Left cardiac atrium (tissue), 4 donors: ENCODE measurements at places on chromosomes 7 and 10. TPM values are rescaled to one million over a fixed set of nuclear protein-coding genes. Genes with fewer than 3 reads are reported as not detected.
A peak's percentile ranks its signal among the peaks of the same experiment; 100 is the strongest.

Gene OPALIN
- not detected for total RNA-seq

Gene SHH
- not detected for total RNA-seq

DNA sequence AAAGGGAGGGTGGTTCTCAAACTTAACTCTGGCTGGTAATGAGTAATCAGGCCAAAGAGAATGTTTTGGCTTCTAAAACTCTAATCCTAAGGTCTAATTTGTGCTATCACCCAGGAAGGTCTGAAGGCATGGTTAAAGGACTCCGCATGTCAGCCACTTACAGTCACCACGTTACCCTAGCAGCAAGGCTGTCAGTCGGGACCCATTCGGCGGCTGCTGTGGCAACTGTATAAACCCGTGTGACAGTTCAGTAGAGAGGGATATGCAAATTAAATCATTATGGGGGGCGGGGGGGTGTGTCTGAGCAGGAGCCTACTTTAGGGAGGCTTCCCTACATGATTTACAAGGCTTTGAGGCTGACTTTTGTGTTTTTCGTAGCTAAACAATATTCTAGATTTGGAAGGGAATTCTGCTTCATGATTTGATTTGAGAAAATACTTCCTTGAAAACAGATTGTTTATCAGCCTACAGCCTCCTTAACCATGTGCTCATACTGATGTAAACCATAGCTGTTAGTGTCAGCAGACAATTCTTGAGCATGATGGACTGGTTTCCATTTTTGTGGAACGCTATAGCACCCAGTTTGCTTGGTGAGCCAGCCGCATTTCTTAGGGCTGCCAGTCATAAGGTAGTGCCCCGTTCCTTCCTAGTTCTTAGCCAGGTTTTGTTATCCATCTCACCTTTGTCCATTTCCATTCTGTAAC, 284.4 kb downstream of the USP6NL start:
- no peak for DNase-seq

DNA sequence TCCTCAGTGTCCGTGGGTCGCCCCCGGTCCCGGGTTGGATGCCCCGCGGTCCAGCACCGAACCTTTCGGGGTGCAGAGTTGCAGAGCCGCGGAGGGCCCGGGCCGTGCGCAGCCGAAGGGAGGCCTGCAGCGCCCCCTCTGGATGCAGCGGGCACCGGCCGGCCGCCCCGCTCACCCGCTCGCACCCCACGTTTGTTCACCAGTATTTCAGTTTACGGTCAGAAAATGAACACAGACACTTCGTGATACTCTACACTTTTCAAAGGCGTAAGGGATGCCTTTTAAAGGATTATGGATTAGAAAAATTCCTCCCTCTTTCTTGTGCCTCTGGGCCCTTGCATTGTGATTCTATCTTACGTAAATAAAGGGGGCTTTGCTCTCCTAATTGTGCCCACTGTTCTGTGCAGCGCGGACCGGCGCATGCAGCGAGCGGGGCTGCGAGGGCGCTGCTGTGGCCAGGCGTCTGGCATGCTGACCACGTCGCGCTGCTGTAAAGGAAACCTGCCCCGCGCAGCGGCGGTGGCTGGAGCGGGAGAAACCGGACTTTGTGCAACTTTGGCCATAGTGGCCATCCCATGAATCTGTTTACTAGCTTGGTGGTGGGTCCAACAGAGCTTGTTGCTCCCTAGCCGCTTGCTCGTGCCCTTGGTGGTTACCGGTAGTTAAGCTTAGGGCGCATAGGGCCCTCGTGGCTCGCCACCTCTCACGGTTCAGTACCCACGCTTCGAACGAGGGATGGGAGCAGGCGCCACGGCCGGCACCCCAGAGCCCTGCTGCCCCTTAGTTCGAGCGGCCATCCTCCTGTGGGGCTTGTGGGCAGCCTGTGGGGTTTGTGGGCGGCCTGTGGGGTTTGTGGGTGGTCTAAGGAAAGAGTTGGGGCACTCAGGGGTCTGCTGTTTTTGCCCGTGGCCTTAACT, 739 bp upstream of the MEST start:
- peak; percentile 50 for DNase-seq

GRCh38 chr7:31202801-31203200, 137.7 kb downstream of the NEUROD6 start:
- DNase-seq = no peak
